ENCODE measurements at places on chromosomes 4 and X.

GRCh38 chrX:10828036-10828435 lies 207.7 kb upstream of the MID1 start:
- no peak for DNase-seq

GRCh38 chrX:21959362-21960051 lies 19.0 kb downstream of the SMS start:
- DNase-seq, result no peak

DNA sequence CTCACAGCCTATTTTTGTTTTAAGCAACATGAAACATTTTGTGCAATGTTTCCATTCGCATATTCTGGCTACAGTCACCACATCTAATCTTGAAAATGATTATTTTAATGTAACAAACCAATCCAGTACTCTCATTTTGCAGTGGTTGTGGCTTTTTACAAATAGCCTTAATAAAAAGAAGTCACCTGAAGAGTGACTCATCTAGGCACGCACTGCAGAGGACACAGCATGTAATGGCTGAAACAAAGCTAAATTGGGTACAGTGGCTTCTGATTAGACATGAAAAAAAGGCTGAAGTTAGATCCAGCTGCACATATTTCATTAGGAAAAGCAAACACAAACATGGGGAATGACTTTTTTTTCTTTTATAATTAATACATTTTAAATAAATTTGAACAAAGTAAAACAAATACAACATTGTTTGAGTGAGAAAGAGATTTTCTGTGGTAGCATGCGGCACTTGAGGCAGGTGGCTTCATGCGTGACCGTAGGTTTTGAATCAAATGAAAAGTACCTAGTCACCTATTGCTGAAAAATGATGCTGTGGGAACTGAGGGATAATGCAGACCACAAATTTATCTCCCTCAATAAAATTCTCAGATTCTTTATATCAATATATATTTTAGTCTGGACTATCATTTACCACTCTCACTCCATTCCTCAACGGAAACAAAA lies 240.8 kb upstream of the DDX53 start:
- DNase-seq, result no peak

DNA sequence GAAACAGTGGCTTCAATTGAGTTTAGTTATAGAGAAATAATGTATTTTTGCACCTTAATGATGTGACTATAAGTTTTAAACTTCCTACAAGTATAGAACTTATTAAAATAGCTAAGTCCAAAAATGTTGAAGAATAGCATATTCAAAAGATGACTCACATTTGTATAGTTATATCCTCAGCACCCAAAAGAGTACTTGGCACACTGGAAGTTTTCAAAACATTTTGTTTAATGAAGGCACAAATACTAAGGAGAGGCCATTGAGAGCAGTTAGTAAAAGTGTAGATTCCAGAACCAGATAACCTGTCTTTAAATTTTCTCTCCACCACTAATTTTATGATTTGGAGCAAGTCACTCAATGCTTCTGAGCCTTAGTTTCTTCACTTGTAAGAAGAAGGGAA lies 226.9 kb upstream of the MID1 start:
- no peak for DNase-seq

- DNase-seq, result no peak
Measured at GRCh38 chrX:40945361-40945713, 139.9 kb upstream of the USP9X start.

DNA sequence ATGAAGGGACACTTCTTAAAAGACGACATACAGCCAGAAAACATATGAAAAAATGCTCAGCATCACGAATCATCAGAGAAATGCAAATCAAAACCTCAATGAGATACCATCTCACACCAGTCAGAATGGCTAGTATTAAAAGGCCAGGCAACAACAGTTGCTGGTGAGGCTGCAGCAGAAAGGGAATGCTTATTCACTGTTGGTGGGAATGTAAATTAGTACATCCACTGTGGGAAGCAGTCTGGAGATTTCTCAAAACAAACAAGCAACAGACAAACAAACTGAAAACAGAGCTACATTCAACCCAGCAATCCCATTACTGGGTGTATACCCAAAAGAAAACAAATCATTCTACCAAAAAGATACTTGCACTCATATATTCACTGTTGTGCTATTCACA lies 197.9 kb downstream of the EVC2 start:
- DNase-seq, result no peak

DNA sequence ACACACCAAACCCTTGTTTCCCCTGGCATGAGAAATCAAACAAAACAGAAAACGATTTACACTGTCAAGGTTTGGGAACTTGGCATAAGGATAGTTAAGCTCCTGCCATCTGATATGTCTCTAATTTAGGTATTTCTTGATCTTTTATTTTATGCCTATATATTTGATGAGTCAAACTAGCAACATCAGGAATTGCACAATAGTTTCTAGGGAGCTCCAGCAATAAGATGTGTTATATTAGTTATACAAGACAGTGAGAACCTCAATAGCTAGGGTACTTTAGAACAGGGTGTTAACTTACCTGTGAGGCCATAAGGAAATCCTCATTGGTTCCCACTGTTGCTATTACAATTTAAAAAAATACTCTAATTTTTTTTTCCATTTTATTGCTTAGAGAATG lies 474.2 kb downstream of the GBA3 start:
- no peak for DNase-seq

DNA sequence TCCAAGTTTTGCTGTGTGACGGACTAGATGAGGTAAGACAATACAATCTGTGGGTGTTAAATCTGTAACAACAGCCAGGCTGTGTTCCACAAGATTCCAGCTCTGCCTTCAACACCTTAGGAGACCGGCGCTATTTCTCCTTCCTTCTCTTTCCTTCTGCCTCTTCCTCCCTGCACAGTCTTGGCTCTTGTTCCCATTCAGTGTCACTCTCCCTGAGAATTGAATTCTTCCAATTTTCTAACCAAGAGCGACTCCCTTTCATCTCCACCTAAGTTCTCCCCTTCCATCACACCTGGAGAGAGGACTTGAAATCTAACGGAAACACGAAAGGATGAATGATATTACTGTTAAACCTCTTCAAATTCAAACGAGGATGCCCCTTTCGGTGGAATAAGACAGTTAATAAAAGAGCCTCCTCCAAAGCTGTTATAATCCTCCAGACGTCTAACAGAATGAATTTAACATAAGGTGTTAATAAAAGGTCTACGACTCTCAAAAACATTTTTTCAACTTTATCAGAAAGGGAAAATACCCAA lies 2.7 kb downstream of the EPHA5 start:
- DNase-seq, result no peak

GRCh38 chr4:184361443-184361842 lies 112.9 kb downstream of the IRF2 start:
- DNase-seq, result no peak

- no peak for DNase-seq
Measured at GRCh38 chr4:124941267-124941666, 228.7 kb upstream of the ANKRD50 start.

GRCh38 chr4:64581422-64581821 lies 172.2 kb upstream of the TECRL start:
- no peak for DNase-seq

- DNase-seq, result no peak
Measured at GRCh38 chrX:132001127-132001526, 22.0 kb upstream of the STK26 start.

- no peak for DNase-seq
Measured at GRCh38 chr4:4386296-4386735, 586 bp upstream of the NSG1 start.

- DNase-seq, result no peak
Measured at GRCh38 chrX:4963432-4963831, 1250.0 kb upstream of the PRKX start.

DNA sequence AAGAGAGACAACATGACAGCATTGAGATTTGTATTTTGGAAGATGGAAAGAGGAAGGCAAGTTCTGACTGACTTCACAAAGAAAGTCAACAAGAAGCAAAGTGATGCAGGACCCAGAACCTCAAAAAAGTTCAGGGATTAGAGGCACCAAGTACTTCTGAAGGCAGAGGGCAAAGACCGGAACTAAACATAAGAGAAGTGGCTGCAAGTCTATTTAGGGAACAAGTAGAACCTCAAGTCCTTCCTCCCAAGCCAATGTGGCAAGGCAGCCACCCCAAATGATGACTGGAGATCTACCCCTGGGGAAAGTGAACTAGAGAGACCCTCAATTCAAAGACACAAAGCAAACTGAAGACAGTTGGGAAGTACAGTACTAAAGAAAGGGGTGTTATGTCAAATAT lies 46.6 kb downstream of the SLC39A8 start:
- no peak for DNase-seq

DNA sequence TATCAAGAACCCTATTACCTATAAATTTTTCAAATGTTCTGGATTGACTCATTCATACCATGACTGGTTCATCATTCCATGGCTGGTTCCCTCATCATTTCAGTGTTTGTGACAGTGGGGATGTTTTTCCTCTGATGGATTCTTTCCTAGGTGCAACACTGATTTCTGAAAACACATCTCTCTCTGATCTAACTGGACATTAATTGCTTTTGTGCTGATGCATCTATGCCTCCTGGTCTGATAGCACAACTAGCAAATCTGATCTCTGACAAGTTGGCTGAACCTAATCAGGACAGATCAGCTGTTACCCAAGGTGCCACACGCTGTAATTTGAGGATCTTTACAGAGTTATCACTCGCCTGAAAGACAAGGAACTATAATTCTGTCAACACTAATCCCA lies 140.2 kb downstream of the LDB2 start:
- DNase-seq, result no peak

DNA sequence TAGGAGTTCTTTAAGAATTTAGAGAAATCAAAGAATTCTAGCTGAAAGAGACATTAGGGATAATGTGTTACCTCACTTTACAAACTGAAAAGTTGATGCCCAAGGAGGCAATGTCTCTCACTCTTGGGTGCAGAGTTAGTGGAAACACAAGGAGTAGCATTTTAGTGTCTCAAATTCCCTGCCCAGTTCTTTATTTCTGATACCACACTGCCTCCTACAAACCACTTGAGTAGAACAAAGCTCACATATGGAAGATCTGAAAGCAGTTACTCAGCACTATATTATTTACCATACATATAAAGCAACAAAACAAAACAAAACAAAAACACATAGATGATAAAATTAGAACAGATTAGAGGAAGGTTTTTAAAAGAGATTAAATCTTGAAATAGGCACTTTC lies 124.2 kb downstream of the REELD1 start:
- DNase-seq, result no peak

- DNase-seq, result no peak
Measured at GRCh38 chr4:111494971-111495370, 650.3 kb upstream of the FAM241A start.

- DNase-seq, result no peak
Measured at GRCh38 chrX:50202539-50202938, 1.7 kb upstream of the AKAP4 start.

- DNase-seq, result peak; percentile 14
Measured at GRCh38 chr4:71186566-71187403, 152.0 kb upstream of the SLC4A4 start.

DNA sequence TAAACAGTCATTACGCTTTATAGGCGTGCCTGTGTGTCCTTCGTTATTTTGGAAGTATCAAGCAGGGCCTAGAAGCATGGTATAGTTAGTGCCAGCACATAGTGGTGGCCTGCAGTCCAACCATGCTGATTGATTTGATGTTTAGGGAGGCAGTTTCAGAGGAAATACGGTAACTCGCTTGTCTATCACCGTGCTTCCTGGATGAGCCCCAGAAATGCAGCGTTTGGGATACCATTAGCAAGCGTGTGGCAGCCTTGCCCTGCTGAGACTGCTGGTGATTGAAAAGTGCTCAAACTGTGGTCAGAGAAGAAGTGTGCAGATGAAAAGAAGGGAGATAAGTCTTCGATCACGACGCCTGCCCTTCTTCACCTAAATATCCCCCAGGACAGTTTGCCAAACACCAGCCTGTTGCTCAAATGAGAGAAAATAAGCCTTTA lies 158.4 kb downstream of the CHIC2 start:
- no peak for DNase-seq

GRCh38 chr4:21203416-21203815 lies 503.2 kb downstream of the PACRGL start:
- no peak for DNase-seq

- peak; percentile 31 for DNase-seq
Measured at GRCh38 chr4:83535520-83536361, at the start of gene GPAT3. TSS of gene GPAT3 (plus strand) at chr4:83536108. CDS start at chr4:83536623, 515 bp downstream.

- DNase-seq, result no peak
Measured at GRCh38 chr4:151519728-151520415, 110.9 kb downstream of the FHIP1A start.

DNA sequence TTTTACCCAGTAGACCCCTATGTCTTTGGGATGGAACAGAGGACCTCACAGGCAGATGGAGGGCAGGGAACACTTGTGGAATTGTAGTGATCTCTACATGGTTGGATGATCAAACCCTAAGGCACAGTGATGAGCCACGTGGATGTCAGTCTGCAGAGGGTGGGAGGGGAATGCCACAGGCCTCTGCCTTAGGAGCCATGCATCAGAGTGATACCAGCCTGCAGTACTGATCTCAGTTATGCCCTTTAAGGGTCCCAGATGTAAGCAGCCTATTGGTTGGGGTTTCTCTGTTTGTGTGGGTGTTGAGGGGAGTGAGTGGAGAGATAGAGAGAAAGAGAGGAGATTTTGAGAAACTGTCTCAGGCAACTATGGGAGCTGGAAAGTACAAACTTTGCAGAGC lies 39.9 kb upstream of the XAGE1B start:
- no peak for DNase-seq

- DNase-seq, result no peak
Measured at GRCh38 chr4:113781439-113782040, 20.0 kb upstream of the CAMK2D start.

- no peak for DNase-seq
Measured at GRCh38 chr4:165724786-165725185, 148.3 kb upstream of the TLL1 start.

- no peak for DNase-seq
Measured at GRCh38 chrX:96756491-96756890, 71.8 kb downstream of the DIAPH2 start.

- peak; percentile 36 for DNase-seq
Measured at GRCh38 chrX:118346258-118347094, 570 bp downstream of the WDR44 start.

DNA sequence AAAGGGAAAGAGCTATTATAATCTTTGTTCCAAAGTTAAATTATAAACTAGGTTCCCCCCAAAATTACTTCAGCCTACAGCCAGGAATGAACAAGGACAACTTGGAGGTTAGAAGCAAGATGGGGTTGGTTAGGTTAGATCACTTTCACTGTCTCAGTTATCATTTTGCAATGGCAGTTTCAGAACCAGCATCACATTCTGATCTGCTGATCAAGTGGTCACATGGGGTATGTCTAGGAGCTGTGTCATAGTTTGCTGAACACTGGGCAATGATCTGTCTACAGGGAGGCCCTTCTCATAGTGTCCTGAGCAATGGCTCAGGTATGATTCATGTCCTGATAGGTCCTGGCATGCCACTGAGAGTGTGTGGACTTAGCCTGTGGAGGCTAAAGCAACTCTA lies 41.6 kb upstream of the XIAP start:
- no peak for DNase-seq

- no peak for DNase-seq
Measured at GRCh38 chrX:151039351-151039750, 56.2 kb downstream of the HMGB3 start.

DNA sequence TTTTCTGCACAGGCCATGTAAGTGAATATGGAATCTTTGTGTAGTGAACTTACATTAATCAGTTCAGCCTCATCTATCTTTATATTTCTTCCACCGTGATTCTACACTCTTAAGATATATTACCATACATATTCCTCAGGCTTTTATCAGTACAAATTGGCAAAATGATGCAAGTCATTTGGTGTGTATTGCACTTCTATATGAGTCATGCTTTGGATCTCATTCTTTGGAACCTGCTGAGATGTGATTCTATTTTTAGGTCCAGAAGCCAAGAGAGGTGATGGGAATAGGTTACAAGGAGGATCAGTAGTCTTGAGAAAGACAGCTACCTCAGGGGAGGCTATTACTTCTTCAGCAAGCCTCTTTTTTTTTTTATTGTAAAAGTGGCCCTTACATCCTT lies 204.4 kb downstream of the ZNF330 start:
- DNase-seq, result no peak

All from activated gamma-delta T cell treated with anti-CD3 and anti-CD28 coated beads, Interleukin-2, amount 50 U/mL, for 16 hours (primary cell).